ENCODE measurements at places on chromosomes 3 and 15. TPM values are rescaled to one million over a fixed set of nuclear protein-coding genes. Genes with fewer than 3 reads are reported as not detected.

DNA sequence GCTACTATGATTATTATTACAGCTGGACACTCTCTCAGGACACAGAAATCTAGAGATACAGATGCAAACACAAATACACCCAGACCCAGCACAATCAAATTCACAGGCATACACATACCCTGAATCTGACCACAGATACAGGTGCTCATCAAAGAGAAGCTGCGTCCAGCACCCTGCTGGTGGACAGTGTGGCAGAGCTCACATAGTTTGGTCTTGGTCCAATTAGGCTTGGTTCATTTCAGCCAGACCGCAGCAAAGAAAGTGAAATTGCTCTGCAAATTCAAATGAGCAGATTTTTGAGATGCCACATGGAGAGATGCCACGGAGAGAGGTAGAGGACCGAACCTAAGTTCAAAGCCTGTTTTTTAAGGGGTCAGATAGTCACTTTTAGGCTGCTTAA is 55.6 kb downstream of the ANAPC13 start:
- no peak overlapping the region for H3K4me3 ChIP-seq
- no peaks in the 10 kb centered on the region for H3K4me1 ChIP-seq
- no peak overlapping the region for H3K27ac ChIP-seq
- H3K27me3 ChIP-seq: no peaks in the 10 kb centered on the region
- no peak for DNase-seq

DNA sequence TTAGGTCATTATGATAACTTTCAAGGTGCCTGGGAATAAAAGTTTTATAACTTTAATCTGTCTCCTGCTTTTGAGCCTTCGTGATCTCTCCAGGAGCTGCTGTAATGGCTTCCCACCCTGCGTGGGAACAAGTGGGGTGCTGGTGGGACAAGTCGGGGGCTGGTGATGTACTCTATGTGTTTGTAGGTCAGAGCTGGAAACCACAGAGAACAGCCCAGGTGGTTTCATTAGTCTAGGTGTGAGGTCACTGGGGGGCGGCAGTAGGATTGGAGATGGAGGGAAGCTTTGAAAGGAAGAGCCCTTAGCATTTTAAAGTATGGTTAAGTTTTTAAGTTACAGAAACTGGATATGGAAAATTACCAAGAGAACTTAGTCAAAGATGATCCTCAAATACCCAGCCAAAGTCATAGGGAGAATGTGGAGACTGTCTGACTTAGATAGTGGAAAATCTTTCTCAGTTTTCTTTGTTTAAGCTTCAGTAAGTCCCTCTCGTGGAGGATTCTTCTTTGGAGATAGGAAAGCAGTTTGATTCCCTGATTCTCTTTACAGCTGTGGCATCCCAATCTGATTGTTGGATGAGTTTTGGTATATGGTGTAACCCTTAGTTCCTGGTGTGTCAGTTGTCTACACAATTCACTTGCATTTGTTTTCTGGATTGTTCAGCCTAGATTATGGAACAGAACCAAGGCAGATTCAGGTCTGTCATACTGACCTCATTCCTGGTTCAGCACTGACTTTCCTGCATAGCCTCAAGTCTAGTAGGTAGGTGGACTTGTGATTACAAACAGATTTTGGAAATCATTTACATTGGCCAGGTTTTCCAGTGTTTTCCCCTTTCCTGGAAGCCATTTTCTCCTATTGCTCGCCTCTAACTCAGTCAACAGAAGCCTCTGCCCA is 115.6 kb downstream of the FNDC3B start:
- DNase-seq: no peak
- H3K27me3 ChIP-seq: no peaks in the 10 kb centered on the region
- H3K36me3 ChIP-seq: no peaks in the 10 kb centered on the region
- H3K4me3 ChIP-seq: no peak overlapping the region
- peak overlapping the region; percentile 89 for H3K27ac ChIP-seq

DNA sequence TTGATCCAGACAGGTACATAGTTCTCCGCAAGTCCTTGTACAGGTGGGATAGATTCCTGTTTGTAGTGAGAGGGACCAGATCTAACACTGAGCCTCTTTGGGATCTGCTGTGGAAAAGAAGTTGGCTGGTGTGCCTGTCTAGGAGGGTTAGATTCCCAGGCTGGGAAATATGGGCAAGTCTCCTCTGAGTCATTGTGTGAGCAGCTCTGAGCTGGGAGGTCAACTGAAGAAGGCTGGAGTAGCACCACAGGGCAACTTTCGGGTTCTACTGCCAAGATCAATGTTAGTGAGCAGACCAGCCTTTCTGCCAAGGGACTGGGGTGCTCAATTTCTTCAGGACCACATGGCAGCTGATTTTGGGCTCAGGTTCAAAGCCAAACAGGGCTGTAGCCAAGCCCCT is 33.4 kb downstream of the CLDN1 start:
- no peaks in the 10 kb centered on the region for H3K27me3 ChIP-seq
- H3K4me3 ChIP-seq: no peak overlapping the region
- H3K4me1 ChIP-seq: no peaks in the 10 kb centered on the region

DNA sequence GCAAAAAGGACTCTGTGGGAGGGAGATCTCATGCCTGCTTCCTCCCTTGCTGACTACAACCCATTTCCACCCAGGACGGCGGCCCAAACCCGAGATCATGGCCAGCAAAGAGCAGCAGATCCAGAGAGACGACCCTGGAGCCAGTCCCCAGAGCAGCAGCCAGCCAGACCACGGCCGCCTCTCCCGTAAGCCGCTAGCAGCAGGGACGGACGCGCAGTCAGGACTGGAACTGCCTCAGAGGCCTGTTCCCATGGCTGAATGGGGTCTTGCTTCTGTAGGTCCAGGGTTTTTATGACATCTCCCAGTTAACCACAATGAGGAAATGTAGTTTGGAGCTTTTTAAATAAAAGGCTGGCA is 67.2 kb downstream of the BOC start:
- H3K4me3 ChIP-seq: no peak overlapping the region
- H3K27ac ChIP-seq: no peak overlapping the region
- H3K27me3 ChIP-seq: peaks cover 30% of the 10 kb centered on the region
- no peak for DNase-seq
- peaks cover 13% of the 10 kb centered on the region for H3K4me1 ChIP-seq

GRCh38 chr15:33098094-33099058 is 96.1 kb downstream of the FMN1 start:
- peaks cover 11% of the 10 kb centered on the region for H3K4me1 ChIP-seq
- no peaks in the 10 kb centered on the region for H3K27me3 ChIP-seq
- no peak overlapping the region for H3K27ac ChIP-seq
- no peaks in the 10 kb centered on the region for H3K36me3 ChIP-seq

The CHRD gene
- 6.5 TPM for total RNA-seq

- H3K27ac ChIP-seq: peak overlapping the region; percentile 83
- peaks cover 18% of the 10 kb centered on the region for H3K4me1 ChIP-seq
- H3K27me3 ChIP-seq: no peaks in the 10 kb centered on the region
- DNase-seq: peak; percentile 54
- H3K36me3 ChIP-seq: no peaks in the 10 kb centered on the region
These were observed 180.7 kb upstream of the PDZRN3 start for GRCh38 chr3:73805435-73805834.

Data from left ventricle myocardium inferior (tissue), 1 donor.